Activated CD4-positive, alpha-beta T cell treated with anti-CD3 and anti-CD28 coated beads for 36 hours (primary cell): ENCODE measurements at places on chromosomes 16 and 17. TPM values are rescaled to one million over a fixed set of nuclear protein-coding genes. Genes with fewer than 3 reads are reported as not detected.

Gene KRT37
- not detected for total RNA-seq

Gene FOXL1
- not detected for total RNA-seq

Gene TNS4
- 12.8 TPM for total RNA-seq

Gene ABCA10
- total RNA-seq = 0.27 TPM

Gene TP53TG3
- total RNA-seq = 0.83 TPM

Gene HID1
- total RNA-seq = 1.6 TPM

Gene KCNH6
- total RNA-seq = not detected

Gene PRSS22
- total RNA-seq = not detected

Gene HOXB9
- 1.9 TPM for total RNA-seq

Gene PMP22
- not detected for total RNA-seq

Gene TBC1D10B
- 43.4 TPM for total RNA-seq

Gene AKAP1
- 29.8 TPM for total RNA-seq

Gene WNK4
- total RNA-seq = 0.64 TPM

Gene CORO6
- 14.2 TPM for total RNA-seq

Gene KRT25
- total RNA-seq = not detected

Gene DNAH2
- total RNA-seq = not detected
